ENCODE measurements at places on chromosomes 11 and 22.

- peak; percentile 71 for DNase-seq
These were observed 346.0 kb downstream of the MN1 start for GRCh38 chr22:27455526-27455925.

GRCh38 chr11:94568200-94568599 lies 1.0 kb downstream of the PIWIL4 start:
- DNase-seq = no peak

GRCh38 chr11:75262436-75262835 lies 21.9 kb downstream of the TPBGL start:
- no peak for DNase-seq

DNA sequence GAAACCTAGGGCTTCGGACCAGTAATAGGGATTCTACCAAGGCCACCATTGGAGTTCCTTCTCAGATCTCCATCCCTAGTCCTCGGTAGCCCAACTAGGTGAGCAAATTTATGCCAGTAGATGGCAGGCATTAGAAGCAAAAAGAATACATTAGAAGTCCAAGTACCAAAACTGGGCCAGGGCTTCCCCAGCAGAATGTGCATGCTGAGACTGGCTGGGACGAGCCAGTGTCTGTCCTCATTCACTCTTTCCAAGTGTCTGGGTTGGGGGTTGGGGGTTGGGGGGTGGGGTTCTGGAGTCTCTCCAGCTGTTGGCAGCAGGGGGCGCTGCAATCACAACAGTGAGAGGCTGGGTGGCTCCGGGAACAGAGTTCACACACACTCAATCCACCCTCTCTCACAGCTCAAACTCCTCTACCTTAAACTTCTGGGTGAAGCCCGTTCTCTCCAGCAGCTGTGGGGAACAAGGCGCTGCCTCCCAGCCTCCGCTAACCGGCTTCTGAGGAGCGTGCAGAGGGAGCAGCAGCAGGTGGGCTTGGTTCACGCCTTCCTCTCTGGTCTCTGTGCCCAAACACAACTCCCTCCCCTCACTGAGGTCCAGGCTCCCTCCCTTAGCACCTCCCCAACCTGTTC lies 57.5 kb downstream of the BTG4 start:
- peak; percentile 74 for DNase-seq

DNA sequence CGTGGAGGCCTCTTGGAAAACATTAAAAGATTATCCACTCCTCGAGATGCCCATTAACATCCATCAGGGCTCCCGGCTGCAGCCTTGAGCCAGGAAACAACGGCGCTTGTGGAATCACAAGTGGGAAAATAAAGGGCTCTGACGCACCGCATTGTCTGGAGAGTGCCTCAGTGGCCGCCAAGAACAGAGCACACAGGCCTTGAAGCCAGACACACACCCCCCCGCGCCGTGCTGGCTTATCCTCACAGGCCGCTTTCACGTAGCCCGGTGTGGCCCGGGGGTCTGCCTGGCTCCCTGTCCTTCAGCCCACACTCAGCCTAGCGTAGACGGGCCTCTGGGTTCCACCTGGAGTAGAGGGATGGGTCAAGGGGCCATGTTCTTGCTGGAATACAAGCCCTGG lies 1020.5 kb downstream of the BRD1 start:
- DNase-seq = no peak

DNA sequence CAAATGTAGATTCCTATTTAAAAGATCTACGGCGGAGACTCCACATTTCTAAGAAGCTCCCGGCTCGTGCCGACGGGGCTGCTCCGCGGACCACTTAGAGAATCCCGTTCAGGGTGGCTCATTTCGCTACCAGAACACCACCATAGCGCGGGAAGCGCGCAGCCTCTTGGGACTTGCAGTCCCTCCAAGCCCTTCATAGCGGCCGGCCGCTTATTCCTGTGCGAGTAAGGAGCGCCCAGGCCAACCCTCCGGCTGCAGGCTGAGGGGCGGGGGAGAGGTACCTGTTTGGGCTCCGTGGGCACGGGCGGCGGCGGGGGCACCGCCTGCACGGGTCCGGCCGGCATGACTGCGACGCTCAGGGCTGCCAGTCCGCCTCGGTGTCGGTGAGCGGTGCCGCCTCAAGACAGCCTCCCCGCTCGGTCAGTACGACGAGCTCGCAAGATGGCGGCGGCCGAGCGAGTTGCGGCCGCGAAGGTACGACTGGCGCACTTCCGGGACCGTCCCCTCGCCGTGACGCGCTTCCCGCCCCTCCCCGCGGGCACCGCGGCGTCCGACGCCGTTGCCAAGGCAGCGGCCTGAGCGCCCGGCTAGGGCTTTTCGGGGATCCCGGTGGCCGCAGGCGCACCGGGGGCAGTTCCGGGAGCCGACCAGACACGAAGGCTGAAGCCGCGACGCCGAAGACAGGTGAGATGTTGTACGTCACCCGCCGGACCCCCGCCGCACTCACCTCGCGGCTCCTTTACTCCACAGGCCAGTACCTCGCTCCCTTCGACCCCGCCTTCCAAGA lies at the start of the genes CCDC157 and SF3A1:
TSS of gene CCDC157 (plus strand) at position 559 of the 787 bp plus-strand sequence. CDS start 8,994 bp downstream, outside the sequence.
TSS of gene SF3A1 (minus strand) at position 446 of the 787 bp plus-strand sequence. CDS start at position 344, 102 bp downstream.
- DNase-seq = peak; percentile 91

DNA sequence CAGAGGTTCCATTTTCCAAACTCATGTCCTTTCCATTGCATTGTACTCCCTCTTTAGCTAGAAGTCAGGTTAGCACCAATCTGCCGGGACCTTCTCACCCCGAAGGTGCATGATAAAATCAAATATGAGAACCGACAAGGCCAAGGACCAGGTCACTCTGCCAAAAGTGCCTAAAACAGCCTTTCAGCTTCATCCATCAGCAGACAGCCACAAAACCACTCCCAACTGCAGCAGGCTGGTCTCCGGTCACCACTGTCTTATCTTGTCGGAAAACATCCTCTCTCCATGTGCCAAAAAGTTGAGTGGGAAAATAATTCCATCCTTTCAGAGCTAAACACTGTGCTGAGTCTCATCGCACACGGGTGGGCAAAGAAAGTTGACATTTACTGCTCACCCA lies 1.4 kb downstream of the PI4KA start:
- DNase-seq = no peak

DNA sequence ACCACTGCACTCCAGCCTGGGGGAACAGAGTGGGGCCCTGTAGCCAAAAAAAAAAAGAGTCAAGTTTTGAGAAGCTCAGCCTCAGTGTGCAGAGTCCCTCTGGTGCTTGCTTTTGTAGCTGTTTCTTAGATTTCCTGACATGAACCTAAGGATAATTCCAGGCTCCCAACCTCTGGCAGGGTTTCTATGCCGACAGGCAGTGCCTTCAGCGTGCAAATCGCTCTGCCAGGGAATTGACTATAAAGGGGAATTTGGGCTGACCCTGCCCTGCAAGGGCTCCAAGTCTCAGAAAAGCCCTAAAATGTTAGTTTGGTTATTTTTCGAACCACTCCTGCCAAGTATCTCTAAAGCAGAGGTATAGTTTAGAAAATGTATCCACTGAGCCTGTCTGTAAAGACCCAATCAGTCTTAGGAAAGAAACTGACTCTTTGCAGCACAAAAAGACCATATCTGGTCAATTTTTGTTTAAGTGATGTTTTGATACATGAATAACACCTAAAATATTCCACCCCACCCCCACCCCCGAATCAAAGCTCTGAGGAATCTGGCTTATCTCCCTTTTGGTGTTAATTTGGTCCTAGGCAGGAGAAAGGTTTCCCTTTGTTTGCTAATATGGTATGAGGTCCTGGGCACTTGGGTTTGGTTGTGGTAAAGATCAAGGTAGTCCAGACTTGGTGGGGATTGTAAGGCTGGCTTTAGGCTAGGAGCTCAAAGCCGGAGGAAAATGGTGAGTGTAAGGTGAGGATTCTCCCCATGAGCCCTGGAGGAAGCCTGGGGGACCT lies 49.7 kb downstream of the ANO1 start:
- peak; percentile 75 for DNase-seq

DNA sequence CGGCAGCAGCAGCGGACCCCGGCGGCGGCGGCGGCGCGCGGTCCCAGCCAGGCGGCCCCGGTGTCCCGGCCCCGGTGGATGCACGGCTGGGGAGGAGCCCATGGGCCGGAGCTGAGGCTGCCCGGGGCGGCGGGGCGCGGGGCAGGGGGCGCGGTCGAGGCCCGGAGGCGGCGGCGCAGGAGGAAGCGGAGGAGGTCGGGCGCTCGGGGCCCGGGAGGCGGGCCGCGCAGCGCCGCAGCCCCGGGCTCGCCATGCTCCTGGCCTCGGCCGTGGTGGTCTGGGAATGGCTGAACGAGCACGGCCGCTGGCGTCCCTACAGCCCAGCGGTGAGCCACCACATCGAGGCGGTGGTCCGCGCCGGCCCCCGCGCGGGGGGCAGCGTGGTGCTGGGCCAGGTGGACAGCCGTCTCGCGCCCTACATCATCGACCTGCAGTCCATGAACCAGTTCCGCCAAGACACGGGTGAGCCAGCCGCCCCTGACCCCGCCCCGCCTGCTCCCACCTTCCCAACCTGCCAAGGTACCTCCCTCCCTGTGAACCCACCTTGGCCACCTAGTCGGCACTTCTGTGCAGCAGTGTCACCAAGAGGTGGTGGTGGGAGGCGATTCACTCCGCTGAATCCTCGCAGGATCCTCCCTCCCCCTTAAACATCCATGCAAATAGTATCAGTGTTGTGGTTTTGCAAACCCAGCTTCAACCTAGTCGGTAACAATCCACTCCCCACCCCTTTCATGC lies 580 bp downstream of the DTX4 start:
- no peak for DNase-seq

DNA sequence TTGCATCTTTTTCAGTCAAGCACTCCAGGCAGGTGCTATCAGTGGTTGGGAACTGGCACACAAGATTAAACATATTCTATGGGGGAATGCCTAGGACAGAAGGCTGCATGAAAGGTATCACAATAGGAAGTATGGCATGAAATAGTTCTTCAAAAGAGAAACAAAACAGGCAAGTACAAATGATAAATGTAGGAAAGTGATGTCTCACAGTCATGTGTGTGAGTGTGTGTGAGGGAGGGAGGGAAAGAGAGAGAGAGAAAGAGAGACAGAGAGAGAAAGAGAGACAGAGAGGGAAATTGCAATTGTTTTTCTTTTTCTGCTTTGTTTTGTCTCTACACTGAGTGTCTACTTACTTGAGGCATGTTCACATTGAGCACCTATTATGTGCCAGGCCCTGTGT lies 456.3 kb downstream of the MIAT start:
- no peak for DNase-seq

- DNase-seq = no peak
These were observed 69.2 kb upstream of the LMO1 start for GRCh38 chr11:8332891-8333290.

GRCh38 chr22:49440931-49441330 lies 386.7 kb downstream of the BRD1 start:
- DNase-seq = no peak

- no peak for DNase-seq
These were observed 7.7 kb downstream of the ARAP1 start for GRCh38 chr11:72744474-72744873.

GRCh38 chr22:43853328-43853931 lies 8.9 kb downstream of the SULT4A1 start:
- no peak for DNase-seq

- no peak for DNase-seq
These were observed 17.3 kb upstream of the PLET1 start for GRCh38 chr11:112277941-112278340.

DNA sequence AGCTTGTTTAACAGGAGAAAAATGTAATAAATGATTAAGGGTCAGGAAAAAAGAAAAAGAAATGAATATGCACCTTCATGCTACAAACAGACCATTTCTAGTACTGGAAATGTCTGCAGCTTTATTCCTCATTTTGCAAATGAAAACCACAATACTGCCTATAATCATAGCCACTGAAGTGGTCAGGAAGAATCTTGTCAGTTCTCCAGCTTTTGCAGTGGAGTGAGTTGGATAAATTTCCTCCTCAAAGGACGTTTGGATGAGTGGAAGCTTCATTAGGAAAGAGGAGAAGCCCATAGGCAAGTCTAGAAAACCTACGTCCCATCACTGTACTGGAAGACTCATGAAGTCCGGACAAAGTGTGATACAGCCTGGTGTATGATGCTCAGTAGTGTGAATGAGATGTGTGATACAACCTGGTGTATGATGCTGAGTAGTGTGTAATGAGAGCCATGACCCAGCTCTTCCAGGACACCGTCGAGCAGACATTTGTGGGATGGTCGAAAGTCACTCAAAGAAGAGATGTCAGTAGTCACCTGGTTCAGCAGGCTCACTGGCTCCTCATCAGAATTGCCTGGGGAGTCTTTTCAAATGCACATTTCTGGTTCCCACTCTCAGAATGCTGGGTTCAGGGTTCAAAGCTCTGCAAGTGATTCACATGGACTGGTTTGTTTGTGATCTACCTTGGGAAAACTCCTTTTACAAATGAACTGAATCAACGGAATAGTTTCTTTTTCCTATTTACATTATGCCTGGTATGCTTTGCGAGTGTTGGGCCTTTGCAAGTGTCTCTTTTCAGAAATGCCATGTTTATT lies 101.3 kb downstream of the PDHX start:
- DNase-seq = peak; percentile 36

GRCh38 chr11:86957976-86958646 lies 2.9 kb upstream of the FZD4 start:
- DNase-seq = no peak

DNA sequence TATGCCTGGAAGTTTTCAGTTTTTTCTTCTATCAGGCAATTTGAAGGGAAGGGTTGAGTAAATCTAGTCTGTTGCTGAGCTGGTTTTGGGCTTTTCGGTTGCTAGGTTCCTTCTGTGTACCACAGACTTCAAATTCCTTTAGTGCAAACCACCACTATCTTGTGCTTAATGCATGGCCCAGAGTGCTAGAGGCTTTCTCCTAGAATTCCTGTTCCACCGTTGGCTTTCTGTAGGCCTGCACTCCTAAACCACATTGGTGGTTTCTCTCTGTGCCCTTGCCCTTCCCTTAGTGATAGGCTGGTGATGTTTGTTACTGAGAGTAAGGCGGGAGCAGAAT lies 47.1 kb upstream of the CTSC start:
- DNase-seq = peak; percentile 50

GRCh38 chr22:40634119-40634903 lies 2.2 kb downstream of the MRTFA start:
- no peak for DNase-seq

- no peak for DNase-seq
These were observed 276.8 kb downstream of the BRD1 start for GRCh38 chr22:49550766-49551362.

GRCh38 chr22:37234736-37235711 lies 9.0 kb downstream of the RAC2 start:
- DNase-seq = no peak

DNA sequence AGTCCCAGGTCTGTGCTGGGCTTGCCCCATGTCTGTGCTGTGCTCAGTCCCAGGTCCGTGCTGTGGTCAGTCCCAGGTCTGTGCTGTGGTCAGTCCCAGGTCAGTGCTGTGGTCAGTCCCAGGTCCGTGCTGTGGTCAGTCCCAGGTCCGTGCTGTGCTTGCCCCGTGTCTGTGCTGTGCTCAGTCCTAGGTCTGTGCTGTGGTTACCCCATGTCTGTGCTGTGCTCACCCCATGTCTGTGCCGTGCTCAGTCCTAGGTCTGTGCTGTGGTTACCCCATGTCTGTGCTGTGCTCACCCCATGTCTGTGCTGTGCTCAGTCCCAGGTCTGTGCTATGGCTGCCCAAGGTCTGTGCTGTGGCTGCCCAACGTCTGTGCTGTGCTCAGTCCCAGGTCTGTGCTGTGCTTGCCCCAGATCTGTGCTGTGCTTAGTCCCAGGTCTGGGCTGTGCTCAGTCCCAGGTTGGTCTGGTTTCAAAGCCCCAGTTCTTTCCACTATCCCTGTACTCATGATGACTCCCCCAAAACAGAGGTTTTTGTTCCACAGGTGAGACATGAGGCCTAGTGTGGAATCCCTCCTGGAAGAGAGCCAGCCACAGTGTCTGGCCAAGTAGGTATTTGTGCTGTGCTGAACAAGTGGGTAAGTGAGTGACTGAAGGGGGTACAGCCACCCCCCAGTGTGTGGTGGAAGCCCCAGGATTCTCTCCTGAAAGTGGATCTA lies 34.8 kb downstream of the IRAG1 start:
- no peak for DNase-seq

- no peak for DNase-seq
These were observed 18.8 kb downstream of the MB start for GRCh38 chr22:35598396-35598710.

- no peak for DNase-seq
These were observed 46.5 kb downstream of the FEZ1 start for GRCh38 chr11:125449565-125449964.
